Posterior vena cava (tissue), 2 donors: ENCODE measurements at places on chromosomes 5 and 9.

DNA sequence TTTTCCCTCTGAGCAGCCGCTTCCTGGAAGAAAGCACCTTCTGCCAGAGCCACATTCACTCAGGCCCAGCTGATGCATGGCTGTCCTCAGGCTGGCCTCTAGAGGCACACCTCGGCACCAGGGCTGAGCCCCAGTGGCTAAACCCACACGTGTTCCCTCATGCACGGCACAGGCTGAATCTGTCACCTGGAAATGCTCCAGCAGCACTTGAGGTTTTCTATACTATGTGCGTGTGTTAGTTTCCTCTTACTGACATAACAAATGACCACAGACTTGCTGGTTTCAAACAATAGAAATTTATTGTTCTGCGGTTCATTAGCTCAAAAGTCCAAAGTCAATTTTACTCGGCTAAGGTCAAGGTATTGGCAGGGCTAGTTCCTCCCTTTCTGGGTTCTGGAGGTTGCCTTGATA lies 141.4 kb downstream of the LRRC70 start:
- DNase-seq = no peak

GRCh38 chr5:169757016-169757415 lies 119.9 kb downstream of the DOCK2 start:
- DNase-seq = no peak

DNA sequence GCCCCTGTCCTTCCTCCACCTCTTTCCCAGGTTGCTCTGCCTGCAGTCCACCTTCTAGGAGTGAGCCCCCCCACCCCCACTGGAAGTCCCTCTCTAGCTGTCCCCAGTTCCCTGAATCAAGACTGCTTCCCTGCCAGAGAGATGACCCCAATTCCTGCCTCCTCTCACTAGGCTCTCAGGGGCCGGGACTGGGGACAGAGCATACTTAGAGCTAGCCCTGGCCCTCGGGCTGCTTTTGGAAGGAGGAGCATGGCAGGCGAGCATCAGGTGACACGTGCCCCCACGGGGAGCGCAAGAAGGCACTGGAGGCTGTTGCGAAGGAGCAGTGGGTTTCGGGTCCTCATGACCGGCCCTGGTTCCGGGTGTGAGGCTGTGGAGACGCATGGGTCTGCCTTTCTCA lies 9.7 kb downstream of the TRAF2 start:
- DNase-seq = no peak

GRCh38 chr5:133257977-133258376 lies 206.2 kb downstream of the HSPA4 start:
- no peak for DNase-seq
